ENCODE measurements at places on chromosomes 11 and 22.

DNA sequence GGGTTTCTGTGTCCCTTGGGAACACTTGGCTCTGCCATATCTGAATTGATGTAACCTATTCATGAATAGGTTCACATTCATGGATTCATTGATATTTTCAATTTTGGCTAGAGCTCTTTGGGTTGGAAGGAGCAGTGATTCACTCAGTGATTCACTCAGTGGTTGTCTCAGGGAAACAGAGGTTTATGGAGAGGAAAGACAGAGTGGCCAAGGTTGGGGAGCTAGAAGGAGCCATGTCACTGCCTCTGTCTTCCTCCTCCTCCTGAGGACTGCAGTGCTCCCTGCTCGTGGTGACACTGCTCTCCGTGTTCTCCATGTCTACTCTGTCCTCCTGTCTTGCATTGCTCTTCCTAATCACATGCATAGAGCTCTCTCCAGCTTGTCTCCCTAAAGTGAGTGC, 17.4 kb downstream of the CEP164 start:
- no peak for DNase-seq

GRCh38 chr11:76209375-76209972, 3.2 kb upstream of the WNT11 start:
- DNase-seq, result peak; percentile 62

- DNase-seq, result no peak
These were observed 132.9 kb downstream of the CHST1 start for GRCh38 chr11:45532546-45532945.

DNA sequence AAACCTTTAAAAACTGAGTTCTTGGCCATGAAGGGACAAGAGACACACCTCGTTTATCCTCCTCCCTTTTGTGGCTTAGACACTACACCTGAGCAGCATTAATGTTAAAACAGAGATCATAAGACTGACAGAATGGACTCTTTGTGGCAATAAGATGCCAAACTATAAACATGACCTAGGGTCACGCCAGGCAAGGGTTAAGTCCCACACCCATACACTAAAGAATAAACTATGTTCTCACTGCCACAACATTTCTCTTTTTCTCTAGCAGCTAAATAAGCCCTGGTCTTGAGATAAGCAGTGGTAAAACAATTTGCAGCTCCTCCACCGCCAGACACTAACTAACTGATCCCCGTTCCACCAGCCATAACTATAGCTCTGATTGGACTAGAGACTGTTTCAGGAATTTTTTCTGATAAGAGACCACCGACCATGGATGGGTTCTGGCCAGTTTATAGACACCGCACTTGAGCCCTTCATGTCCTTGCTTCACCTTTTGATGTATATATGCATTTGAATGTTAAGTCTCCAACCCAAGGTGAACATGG, 4.9 kb upstream of the SLCO2B1 start:
- no peak for DNase-seq

DNA sequence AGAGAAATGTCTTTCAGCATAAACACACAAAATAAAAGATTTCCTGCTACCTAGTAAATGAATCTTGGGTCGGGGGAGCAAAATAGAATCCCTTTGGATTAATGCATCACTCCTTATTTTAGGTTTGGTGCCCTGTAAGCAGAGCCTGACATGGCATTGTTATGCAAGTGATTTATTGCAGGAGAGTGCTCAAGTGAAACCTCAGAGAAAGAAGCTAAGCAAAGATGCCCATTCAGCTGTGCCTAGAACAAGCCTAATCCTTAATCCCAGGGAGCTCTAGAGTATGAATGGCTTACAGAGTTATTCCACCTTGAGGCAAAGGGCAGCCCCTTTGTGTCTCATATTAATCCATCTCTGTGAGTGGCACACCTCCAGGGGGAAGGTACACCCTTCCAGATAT, 21.1 kb downstream of the C11orf87 start:
- no peak for DNase-seq

- DNase-seq, result no peak
These were observed 49.9 kb downstream of the SCUBE1 start for GRCh38 chr22:43293259-43293654.

- DNase-seq, result no peak
These were observed 98.0 kb upstream of the TBCEL start for GRCh38 chr11:120925944-120926343.

DNA sequence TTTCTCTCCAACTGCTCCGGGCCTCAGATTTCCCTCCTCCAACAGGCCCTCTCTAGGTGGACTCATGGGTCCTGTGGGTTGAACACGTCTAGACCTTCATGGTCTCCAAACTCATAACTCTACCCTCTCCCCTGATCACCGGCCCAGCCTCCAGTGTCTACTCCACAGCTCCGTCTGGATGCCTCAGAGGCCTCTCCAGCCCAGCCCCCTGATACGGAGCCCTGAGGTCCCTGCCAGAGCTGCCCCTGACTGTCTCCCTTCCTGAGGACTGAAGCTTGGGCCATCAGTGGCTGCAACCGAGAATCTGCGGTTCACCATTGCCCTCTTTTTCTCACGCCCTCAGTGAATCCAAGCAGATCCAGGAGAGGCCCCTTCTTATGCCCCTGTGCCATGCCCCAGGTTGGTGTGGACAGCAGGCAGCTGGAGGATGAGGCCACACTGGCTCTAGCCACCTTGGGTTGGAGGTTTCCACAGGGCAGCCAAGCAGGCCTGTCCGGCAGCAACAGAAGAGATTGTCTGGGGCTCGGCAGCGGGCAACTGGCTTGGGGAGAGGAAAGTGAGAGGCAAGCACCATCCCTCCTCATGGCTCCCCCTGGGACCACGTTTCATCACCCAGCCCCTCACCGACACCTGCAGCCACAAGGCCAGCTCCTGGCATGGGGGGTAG, 104.6 kb upstream of the FGF3 start:
- DNase-seq, result peak; percentile 8

GRCh38 chr11:118789501-118790356, 1.2 kb downstream of the DDX6 start:
- no peak for DNase-seq

DNA sequence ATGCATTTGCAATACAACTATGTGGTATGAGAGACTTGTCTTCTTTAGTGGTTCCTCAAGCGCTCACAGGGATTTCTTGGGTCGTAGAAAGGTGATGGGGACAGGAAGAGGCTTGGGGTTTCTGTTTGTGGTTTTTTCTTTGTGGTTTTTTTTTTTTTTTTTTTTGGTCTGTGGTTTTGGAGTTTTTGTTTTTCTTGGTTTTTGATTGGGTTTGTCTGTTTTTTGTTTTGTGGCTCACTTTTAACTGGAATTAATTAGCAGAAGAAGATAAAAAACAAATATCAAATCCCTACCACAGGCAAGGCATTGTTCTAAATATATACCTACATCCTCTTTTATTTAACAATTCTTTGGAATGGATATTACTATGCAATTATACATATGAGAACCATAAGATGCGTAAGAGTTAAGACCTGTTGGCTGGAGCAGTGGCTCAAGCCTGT, 5.5 kb downstream of the TTC28 start:
- no peak for DNase-seq

- DNase-seq, result no peak
These were observed 281.1 kb downstream of the FAT3 start for GRCh38 chr11:92505689-92506088.

- no peak for DNase-seq
These were observed 2.3 kb downstream of the RTN4RL2 start for GRCh38 chr11:57462597-57462996.

DNA sequence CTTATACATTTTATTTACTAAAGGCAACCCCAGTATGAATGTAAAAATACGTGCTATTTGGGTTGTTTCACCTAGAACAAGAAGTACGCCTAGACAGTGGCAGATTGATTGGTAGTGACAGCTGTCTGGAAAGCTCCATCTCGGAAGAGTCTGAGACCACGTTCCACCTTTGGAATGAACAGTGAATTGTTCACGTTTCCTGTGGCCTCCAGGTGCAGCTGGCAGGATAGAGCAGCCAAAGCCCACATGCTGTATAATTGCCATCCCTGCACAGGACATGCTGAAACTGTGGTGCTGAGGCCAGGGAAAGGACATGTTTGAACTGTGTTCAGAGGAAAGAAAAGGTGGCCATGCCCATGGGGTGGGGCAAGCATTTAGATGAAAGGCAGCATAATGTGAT, 218.7 kb upstream of the MTNR1B start:
- DNase-seq, result no peak

- peak; percentile 42 for DNase-seq
These were observed 280.7 kb upstream of the CADM1 start for GRCh38 chr11:115784796-115785521.

- DNase-seq, result no peak
These were observed 242.1 kb downstream of the CTTN start for GRCh38 chr11:70640408-70640807.

- no peak for DNase-seq
These were observed 1381.5 kb upstream of the TENM4 start for GRCh38 chr11:80822308-80822707.

GRCh38 chr11:85627332-85627997, at the start of gene DLG2:
Gene DLG2 (minus strand): TSS chr11:85627344.
- DNase-seq, result peak; percentile 32

DNA sequence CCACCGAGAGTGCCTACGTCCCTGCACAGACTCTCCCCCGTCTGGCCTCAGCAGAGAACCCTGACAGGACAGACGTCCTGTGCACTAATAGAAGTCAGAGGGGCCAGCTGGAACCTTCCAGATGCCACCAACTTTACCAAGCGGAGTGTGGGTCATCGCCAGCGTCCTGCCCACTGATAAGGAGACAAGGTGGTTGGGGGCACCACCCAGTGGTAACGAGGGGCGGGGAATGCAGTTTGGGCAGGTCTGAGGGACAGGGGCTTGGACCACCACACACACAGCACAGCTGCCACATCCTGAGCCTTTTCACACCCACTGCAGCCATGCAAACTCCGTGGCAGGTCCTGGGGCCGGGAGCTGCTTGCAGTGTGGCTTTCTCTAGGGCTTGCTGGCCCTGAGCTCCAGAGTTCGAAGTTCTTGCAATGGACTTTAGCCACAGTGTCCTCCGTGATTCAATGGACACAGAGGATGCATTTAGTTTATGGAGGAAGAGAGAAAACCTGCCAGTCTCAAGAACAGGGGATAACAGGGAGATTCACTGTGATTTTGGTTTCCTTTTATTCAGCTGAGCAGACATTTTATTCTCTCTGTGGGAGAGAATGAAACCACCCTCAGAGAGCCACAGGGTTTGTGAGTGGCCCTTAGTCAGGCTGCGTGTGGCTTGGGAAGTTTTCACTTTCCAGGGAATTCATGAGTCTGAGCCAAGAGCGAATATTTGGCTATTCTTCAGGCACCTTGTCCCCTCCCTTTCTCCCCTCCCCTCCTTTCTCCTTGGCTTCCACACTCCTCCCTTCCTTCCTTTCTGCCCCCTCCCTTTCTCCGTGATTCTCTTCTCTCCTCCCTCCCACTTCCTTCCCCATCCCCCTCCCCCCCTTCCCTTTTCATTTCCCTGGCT, 13.1 kb downstream of the MRGPRG start:
- peak; percentile 29 for DNase-seq

- no peak for DNase-seq
These were observed 7.3 kb upstream of the OR52W1 start for GRCh38 chr11:6191742-6192141.

DNA sequence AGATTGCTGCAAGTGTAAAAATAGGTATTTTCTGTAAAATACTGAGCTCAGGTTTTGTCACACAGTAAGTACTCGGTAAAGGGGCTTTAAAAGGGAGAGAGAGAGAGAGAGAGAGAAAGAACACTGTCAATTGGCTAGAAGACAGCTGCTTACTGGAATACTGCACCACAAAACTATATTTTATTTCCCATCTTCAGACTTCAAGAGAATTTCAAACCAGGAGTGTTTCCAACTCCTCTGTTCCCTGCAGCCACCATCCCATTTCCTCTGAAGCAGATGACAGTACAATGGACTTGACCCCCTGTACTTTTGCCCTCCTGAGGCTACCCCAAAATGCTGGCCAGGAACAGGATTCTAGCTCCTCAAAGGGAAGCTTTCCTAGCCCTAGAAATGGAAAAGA, 89.7 kb downstream of the RELT start:
- DNase-seq, result peak; percentile 35

DNA sequence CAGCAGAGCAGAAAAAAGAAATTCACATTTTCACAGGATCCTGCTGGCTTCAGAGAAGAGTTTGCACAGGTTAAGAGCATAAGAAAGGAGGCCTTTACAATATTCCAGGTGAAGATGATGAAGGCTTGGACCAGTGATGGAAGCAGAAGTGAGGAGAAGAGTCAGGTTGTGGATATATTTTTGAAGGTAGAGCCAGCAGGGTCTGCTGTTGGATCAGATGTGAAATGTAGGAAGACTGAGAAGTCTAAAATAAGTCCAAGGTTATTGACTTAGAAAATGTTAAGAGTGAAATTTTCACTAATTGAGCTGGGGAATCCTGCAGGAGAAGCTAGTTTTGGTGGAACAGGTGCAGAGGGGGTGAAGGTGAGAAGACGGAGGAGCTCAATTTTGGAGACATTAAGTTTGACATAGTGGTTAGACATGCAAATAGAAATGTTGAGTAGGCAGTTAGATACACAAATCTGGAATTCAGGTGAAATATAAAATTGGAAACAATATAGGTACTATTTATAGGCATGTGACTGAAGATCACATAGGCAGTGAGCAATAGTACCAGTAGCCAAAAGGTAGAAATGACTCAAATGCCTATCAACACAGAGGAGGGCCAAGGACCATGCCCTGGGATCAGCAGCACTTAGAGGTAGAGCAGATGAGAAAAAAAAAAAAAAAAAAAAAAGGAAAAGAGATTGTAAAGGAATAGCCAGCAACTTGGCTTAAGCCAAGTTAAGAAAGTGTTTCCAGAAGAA, 252.0 kb downstream of the AASDHPPT start:
- no peak for DNase-seq

GRCh38 chr11:12810568-12810894, 136.3 kb downstream of the TEAD1 start:
- DNase-seq, result no peak

DNA sequence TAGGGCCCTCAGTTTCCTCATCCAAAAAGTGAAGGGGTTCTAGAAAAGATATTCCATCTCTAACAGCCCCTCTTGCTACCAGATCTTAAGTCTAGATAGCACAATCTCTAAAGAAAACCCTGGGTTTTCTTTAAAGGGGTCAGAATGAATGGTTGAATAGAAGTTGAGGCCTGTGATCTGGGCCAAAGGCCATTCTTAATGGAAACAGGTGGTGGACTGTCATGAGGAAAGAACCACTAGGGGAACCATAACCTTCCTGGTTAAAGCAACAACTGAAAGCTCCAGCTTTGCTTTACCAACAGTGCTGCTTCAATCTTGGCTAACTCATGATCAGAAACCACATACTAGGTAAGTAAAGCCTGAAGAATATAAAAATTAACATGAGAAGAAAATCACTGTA, 1.8 kb downstream of the CELF1 start:
- DNase-seq, result no peak

GRCh38 chr11:47538741-47539565, 14.0 kb downstream of the CELF1 start:
- no peak for DNase-seq

GRCh38 chr11:71285111-71285510, 32.7 kb upstream of the SHANK2 start:
- no peak for DNase-seq

GRCh38 chr11:57154739-57155138, 27.0 kb upstream of the LRRC55 start:
- no peak for DNase-seq

GRCh38 chr11:78349624-78350023, 68.0 kb downstream of the GAB2 start:
- peak; percentile 44 for DNase-seq

All from left hindlimb (tissue), 1 donor.